Endodermal cell (in vitro differentiated cells): ENCODE measurements at places on chromosomes 11 and 22.

DNA sequence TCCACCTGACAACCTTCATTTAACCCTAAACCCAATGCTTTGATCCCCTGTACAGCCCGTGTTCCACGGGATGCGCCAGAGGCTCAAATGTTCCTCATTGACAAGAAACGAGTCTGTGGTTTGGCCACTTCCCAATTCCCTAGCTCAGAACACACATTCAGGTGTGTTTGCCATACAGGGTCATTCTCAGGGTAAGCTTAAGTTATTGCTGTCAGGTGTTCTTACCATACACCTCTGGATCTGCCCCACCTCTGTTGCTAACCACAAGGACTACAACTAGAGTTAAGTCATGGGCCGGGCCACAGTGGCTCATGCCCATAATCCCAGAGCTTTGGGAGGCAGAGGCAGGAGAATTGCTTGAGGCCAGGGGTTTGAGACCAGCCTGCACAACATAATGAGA, 45.6 kb upstream of the POLD3 start:
- DNase-seq: no peak

GRCh38 chr11:74388678-74389327, 9.4 kb downstream of the PGM2L1 start:
- peak; percentile 83 for DNase-seq

DNA sequence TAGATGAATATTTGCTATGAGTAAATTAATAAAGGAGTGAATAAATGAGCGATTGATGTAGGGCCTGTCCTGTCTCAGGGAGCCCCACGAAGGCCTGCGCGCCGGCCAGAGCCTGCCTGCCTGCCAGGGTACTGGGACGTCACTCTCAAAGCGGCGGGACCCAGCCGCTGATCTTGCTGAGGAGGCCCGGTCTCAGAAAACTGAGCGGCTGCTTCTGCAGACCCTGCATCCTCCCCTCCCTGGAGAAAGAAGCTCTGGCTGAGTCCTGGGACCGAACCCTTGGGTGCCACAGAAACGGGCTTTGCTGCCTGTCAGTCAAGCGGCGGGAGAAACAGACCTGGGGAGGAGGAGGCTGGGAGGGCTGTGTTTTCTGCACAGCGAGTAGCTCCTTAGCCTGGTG, 91.6 kb upstream of the B3GAT1 start:
- peak; percentile 44 for DNase-seq

DNA sequence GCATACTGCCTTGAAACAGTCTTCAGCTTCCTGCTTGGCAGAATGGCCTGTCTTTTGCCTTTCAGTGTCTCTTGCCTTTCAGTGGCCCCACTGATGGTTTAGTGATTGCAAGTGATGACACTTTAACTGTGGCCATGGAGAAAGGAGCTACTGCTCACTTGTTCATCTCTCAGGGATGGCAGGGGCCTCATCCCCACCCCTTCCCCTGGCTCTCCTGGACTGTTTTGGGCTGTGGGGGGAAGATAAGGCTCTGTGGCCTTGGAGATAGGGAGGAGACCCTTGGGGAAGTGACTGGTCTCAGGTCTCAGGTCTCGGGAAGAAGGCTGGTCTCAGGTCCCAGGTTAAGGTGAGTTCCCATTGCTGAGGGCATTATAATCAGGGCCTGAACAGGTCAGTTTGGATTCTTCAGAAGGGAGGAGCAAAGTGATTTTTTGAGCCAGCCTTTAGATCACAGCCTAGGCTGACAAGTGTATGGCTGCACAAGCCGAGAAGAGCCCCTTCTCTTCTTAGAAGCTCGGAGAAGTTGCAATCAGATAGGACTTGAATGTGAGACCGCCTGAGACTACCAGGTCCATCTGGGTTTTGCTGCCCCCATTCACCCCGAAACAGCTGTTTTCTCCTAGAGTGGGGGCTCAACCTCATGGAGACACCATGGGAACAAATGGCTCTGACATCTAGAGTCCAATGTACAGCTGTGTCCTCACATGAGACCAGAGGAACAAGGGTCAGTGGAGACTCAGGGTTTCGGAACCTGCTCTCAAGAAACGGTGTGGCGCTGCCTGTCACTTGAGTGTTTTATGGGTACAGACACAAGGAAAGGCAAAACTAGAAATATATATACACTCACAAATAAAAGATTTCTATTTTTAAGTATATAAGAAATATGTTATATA, 15.9 kb upstream of the P2RY2 start:
- DNase-seq: peak; percentile 42

GRCh38 chr11:75233754-75234172, 6.8 kb upstream of the TPBGL start:
- DNase-seq: peak; percentile 92

- DNase-seq: no peak
These were observed 1717.1 kb upstream of the RAG2 start for GRCh38 chr11:38315151-38315550.

- no peak for DNase-seq
These were observed 121.5 kb downstream of the FAM76B start for GRCh38 chr11:95668131-95668530.

GRCh38 chr11:44445500-44446365, 119.7 kb upstream of the CD82 start:
- DNase-seq: peak; percentile 88

DNA sequence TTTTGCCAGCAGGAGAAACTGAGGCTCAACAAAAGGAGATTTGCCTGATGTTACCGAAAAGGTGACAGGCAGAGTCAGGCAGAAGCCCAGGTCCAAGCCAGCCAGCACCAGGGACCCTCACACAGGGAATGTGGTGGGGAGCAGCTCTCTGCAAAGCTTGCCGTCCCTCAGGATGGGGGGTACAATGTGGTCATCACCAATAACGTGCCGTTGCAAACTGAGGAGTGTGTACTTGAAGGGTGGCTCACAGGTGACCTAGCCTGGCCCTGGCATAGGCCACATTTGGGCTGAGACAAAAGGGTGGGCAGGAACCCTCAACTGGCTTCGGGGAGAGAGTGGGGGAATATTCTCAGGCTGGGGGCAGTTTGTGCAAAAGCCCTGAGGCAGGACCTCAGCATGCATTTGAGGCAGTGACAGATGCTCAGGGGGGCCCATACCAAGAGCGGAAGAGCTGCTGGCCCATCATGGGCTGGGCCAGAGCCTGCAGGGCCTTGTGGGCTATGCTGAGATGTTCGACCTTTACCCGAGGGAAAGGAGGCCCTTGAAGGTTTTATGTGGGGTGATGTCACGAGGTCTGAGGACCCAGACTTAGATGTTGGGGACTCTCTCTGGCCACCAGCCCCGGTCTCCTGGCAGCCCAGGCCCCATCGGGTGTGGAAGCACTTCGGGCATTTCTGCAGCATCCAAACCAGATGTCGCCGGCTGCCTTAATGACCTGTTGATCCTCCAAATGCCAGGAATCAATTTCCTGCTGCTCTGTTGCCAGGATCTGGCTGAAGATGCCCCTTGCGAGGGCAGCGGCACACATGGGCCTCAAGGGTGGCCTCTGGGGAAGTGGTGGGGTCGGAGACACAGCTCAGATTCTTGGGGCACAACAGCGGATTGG, 57.4 kb upstream of the SHISAL1 start:
- peak; percentile 22 for DNase-seq

- no peak for DNase-seq
These were observed 201.5 kb upstream of the KIRREL3 start for GRCh38 chr11:127202105-127202504.

DNA sequence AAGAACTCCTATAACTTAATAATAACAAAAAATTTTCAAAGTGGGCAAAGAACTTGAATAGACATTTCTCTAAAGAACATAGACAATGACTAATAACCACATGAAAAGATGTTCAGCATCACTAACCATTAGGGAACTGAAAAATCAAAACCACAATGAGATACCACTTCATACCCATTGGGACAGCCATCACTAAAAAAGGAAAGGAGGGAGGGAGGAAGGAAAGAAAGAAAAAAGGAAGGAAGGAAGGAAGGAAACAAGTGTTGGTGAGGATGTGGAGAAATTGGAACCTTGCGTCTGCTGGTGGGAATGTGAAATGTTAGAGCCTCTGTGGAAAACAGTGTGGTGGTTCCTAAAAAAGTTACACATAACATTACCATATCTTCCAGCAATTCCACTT, 55.8 kb downstream of the MS4A13 start:
- DNase-seq: no peak

- DNase-seq: peak; percentile 92
These were observed 2.9 kb downstream of the RPL3 start for GRCh38 chr22:39316440-39317083.

DNA sequence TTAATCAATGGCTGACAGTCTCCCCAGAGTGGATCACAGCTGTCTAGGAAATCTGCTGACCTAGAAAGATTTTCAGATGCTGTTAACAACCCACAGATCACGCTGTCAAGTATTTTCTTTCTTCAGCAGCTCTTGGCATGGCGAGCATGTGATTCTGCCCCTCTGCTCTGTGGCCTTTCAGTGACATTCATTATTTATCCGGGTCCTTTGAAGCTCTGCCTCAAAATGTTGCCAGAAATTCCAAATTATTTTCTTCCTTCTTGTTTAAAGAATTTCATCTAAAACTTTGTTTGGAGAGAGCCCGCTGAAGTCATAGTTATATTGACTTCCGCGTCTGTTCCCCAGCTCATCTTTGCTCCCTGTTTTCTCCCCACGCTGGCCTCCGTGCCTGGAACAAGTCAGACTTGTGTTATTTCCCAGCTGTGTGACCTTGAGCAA, 134.1 kb downstream of the COMMD9 start:
- no peak for DNase-seq

DNA sequence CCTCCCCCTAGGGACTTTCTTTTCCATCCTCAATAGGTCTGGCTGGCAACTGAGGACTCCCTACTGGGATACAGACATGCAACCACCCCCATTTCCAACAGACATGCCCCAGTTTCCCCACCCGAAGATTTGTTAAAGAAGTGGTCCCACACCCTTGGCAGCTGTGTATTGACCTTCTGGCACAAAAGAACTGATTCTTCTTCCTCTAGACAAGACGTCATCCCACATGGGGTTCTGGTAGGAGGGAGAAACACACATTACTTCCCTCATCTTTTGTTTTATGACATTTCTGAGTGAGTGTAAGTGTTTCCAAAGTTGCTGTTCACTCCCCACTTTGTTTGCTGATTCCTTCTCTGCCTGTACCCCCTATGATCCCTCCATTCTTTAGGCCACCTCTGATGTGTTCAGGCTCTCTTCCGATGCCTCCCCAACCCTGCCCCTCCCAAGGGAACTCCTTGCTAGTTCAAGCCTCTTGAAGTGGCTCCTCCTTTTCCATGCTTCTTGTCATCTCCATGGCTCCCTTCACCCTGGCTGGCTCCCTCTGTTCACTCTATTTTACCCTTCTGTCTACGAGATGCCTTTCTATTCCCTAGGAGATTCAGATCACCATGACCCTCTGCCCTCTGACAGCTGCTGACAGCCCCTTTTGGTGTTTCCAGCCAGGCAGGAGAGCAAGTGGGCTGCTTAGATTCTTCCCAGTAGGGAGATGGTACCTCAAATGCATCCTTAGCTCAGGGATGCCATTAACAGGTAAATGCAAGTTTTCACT, 4.3 kb downstream of the KIRREL3 start:
- no peak for DNase-seq
